ENCODE measurements at places on chromosomes 1 and 21. TPM values are rescaled to one million over a fixed set of nuclear protein-coding genes. Genes with fewer than 3 reads are reported as not detected.
A peak's percentile ranks its signal among the peaks of the same experiment; 100 is the strongest.

INAVA gene
- total RNA-seq: 16.6 TPM

NGF gene
- total RNA-seq: 1.8 TPM

TCHHL1 gene
- total RNA-seq: not detected

- H3K4me3 ChIP-seq: no peak overlapping the region
- DNase-seq: no peak
- peaks cover 2% of the 10 kb centered on the region for H3K4me1 ChIP-seq
- H3K27me3 ChIP-seq: no peaks in the 10 kb centered on the region
- H3K36me3 ChIP-seq: no peaks in the 10 kb centered on the region
Measured at GRCh38 chr1:17558541-17558940, 19.0 kb downstream of the ARHGEF10L start.

DNA sequence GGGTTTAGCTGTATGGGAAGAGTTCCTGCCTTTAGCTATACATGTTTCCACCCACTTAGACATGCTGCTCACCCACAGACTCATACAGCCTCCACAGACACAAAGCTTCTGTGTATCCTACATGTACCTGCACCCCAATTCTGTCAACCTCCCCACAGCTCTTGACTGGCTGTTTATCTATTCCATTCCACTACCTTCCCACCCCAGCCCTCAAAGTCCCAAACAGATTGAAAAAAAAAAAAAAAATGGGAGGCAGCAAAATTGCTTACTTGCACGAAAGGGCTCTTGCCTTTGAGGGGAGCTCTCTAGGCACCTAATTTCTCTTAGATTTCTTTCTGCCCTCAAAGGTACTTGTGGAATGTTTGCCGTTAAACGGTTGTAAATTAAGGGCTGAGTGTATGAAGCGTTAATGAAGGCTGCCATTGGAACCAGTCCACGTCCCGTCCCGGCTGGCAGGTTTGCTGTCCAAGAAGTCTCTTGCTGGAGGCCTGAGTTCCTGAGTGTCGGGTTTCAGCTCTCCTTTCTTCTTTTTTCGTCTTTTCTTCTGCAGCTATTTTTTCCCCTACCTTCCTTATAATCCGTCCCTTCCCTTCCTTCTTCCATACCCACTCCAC is 43.6 kb downstream of the PBX1 start:
- DNase-seq: peak; percentile 60
- H3K4me1 ChIP-seq: peaks cover 26% of the 10 kb centered on the region
- H3K4me3 ChIP-seq: no peak overlapping the region
- H3K27me3 ChIP-seq: no peaks in the 10 kb centered on the region

- no peaks in the 10 kb centered on the region for H3K4me1 ChIP-seq
- no peaks in the 10 kb centered on the region for H3K27me3 ChIP-seq
Measured at GRCh38 chr1:68904477-68904876, 407.6 kb upstream of the DEPDC1 start.

GSTM1 gene
- total RNA-seq: 11.8 TPM

DNA sequence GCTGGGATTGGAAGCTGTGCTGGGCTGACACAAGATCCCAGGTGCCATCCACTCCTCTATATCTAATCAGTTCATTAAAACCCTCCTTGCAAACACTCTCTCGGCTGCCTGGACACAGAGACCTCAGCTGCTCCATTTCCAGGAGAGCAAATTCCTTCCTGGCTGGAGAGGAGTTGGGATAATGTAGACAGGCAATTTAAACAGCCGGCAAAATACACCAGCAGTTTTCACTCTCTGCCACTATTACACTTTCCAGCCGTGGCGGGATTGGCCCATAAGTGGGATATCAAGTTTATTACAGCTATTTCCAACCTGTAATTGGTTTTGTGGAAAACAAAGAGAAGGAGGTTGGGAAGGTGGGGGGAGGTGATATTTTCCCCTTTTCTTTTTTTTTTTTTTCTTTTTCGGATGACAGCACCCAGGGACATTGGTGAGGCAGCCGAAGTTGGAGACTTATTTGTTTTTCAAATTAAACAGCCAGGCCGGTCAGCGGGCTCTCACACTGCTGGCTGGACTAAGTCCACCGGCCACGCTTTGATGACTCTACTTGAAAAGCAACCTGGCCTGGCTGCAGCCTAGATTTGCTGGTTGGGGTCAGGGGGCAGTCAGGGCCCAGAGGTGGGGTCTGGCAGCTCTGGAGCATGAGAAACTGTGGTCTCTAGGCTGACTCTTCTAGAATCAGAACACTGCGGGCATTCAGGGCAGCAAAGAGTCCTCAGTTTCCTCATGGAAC is 177.4 kb downstream of the IGSF21 start:
- H3K4me1 ChIP-seq: no peaks in the 10 kb centered on the region
- peaks cover 5% of the 10 kb centered on the region for H3K27me3 ChIP-seq
- DNase-seq: no peak
- no peak overlapping the region for H3K27ac ChIP-seq

- H3K36me3 ChIP-seq: no peaks in the 10 kb centered on the region
- no peak overlapping the region for H3K27ac ChIP-seq
- H3K27me3 ChIP-seq: no peaks in the 10 kb centered on the region
- DNase-seq: no peak
- H3K4me3 ChIP-seq: no peak overlapping the region
Measured at GRCh38 chr1:113917400-113918082, 11.6 kb upstream of the HIPK1 start.

GRCh38 chr1:54601730-54602129 is 21.6 kb downstream of the FAM151A start:
- DNase-seq: no peak
- no peaks in the 10 kb centered on the region for H3K36me3 ChIP-seq
- H3K27me3 ChIP-seq: no peaks in the 10 kb centered on the region
- H3K4me3 ChIP-seq: no peak overlapping the region
- H3K27ac ChIP-seq: no peak overlapping the region

HCRTR1 gene
- not detected for total RNA-seq

- no peaks in the 10 kb centered on the region for H3K27me3 ChIP-seq
- H3K36me3 ChIP-seq: no peaks in the 10 kb centered on the region
- peak overlapping the region; percentile 99 for H3K27ac ChIP-seq
Measured at GRCh38 chr21:32415451-32416398, 3.2 kb downstream of the EVA1C start.

DPT gene
- 22.4 TPM for total RNA-seq

DNA sequence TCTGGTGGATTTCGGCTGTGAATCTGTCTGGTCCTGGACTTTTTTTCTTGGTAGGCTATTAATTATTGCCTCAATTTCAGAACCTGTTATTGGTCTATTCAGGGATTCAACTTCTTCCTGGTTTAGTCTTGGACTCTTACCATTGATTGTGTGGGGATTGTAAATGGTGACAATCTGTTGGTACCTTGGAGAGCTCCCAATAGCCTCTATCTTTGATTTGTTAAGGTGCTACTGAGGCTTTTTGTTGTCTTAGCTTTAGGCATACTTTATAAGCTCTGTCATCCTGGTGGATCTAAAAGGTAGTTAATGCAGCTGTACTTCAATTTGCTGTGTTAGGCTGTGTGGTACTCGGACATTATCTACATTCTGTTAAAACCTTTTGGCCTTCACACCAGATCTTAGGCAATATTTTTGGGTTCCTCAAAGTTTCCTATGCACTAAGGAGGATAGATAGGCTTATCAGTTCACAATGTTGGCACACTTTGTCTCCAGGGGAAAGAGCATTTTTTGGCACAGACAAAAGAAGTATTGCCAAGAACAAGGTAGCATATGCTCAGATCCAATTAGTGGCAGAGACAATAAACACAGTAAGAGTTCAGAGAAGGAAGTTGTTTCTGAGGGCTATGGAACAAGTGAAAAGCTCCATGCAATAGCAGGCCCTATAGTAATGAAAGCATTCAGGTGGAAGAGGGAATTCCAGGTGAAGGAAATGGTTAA is 230.4 kb downstream of the PDE4B start:
- H3K27me3 ChIP-seq: no peaks in the 10 kb centered on the region
- no peak overlapping the region for H3K27ac ChIP-seq
- H3K4me1 ChIP-seq: no peaks in the 10 kb centered on the region
- DNase-seq: no peak

DNA sequence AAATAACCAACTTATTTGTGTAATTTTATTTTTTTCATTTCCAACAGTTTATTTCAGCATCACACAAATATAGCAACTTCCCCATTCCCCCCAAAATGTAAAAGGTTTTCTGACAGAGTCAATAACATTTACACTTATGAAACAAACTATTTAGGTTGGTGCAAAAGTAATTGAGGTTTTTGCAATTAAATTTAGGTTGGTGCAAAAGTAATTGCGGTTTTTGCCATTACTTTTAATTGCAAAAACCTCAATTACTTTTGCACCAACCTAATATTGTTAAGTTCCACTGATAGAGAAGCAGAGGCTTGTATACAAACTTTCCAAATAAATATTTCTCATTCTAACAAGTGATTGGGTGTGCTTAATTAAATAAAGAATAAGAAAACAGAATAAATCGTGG is 270.9 kb upstream of the DUSP10 start:
- no peak overlapping the region for H3K4me3 ChIP-seq
- DNase-seq: no peak
- H3K27me3 ChIP-seq: no peaks in the 10 kb centered on the region
- H3K27ac ChIP-seq: no peak overlapping the region

GRCh38 chr1:180210008-180210620 is 19.9 kb upstream of the LHX4 start:
- H3K27me3 ChIP-seq: no peaks in the 10 kb centered on the region
- no peak overlapping the region for H3K27ac ChIP-seq
- H3K4me1 ChIP-seq: no peaks in the 10 kb centered on the region
- DNase-seq: no peak

GRCh38 chr1:51000651-51001050 is 30.6 kb downstream of the CDKN2C start:
- H3K4me1 ChIP-seq: no peaks in the 10 kb centered on the region
- no peak for DNase-seq
- no peak overlapping the region for H3K27ac ChIP-seq
- no peaks in the 10 kb centered on the region for H3K27me3 ChIP-seq
- no peaks in the 10 kb centered on the region for H3K36me3 ChIP-seq

HJV gene
- not detected for total RNA-seq

TMEM200B gene
- total RNA-seq: 3.0 TPM

LYPD8 gene
- not detected for total RNA-seq

- H3K36me3 ChIP-seq: no peaks in the 10 kb centered on the region
- H3K27ac ChIP-seq: no peak overlapping the region
- no peak overlapping the region for H3K4me3 ChIP-seq
- no peaks in the 10 kb centered on the region for H3K4me1 ChIP-seq
Measured at GRCh38 chr1:212655668-212656440, 43.8 kb downstream of the BATF3 start.

GRCh38 chr1:41598325-41598724 is 113.8 kb upstream of the EDN2 start:
- no peak overlapping the region for H3K27ac ChIP-seq
- no peaks in the 10 kb centered on the region for H3K4me1 ChIP-seq
- no peak for DNase-seq
- H3K4me3 ChIP-seq: no peak overlapping the region

GRCh38 chr1:110151175-110151669 is 928 bp downstream of the SLC6A17 start:
- H3K4me1 ChIP-seq: peaks cover 12% of the 10 kb centered on the region
- no peak overlapping the region for H3K27ac ChIP-seq
- H3K4me3 ChIP-seq: no peak overlapping the region
- DNase-seq: no peak

- peak; percentile 77 for DNase-seq
- peak overlapping the region; percentile 78 for H3K27ac ChIP-seq
- no peak overlapping the region for H3K4me3 ChIP-seq
- H3K4me1 ChIP-seq: no peaks in the 10 kb centered on the region
- no peaks in the 10 kb centered on the region for H3K36me3 ChIP-seq
- H3K27me3 ChIP-seq: no peaks in the 10 kb centered on the region
Measured at GRCh38 chr1:207240325-207241101, 81.0 kb upstream of the CD55 start.

HSPA6 gene
- 16.6 TPM for total RNA-seq

SLC25A24 gene
- total RNA-seq: 35.6 TPM

SLC45A1 gene
- not detected for total RNA-seq

GRCh38 chr1:205376739-205377138 is 20.0 kb upstream of the KLHDC8A start:
- no peaks in the 10 kb centered on the region for H3K27me3 ChIP-seq
- no peak overlapping the region for H3K27ac ChIP-seq
- no peaks in the 10 kb centered on the region for H3K36me3 ChIP-seq
- no peak overlapping the region for H3K4me3 ChIP-seq
- peaks cover 28% of the 10 kb centered on the region for H3K4me1 ChIP-seq

SPRR2B gene
- not detected for total RNA-seq

Data from upper lobe of left lung (tissue), 6 donors.